ENCODE measurements at places on chromosomes 7 and 10.
A peak's percentile ranks its signal among the peaks of the same experiment; 100 is the strongest.

GRCh38 chr10:126569513-126570244 is 100.8 kb downstream of the C10orf90 start:
- DNase-seq = no peak

DNA sequence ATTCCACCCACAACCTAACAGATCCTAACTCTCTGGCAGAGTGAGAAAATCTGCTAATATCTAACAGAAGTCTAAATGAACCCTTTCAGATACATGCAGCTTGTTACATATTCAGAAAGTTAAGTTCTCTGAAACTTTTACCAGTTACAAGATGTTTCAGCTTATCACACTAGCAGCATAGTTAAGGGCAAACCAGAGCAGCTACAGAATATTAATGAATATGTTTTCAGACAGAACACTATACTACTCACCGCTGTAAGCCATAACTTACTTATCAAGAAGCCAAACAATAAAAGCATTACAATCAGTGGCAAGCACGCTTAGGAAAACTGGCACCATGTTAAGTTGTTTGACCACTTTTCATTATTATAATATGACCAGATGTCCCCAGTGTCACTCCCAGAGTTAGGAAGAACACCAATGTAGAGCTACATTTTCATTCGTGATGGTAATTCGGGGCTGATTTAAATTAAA is 2.7 kb downstream of the ITGB1 start:
- no peak for DNase-seq

DNA sequence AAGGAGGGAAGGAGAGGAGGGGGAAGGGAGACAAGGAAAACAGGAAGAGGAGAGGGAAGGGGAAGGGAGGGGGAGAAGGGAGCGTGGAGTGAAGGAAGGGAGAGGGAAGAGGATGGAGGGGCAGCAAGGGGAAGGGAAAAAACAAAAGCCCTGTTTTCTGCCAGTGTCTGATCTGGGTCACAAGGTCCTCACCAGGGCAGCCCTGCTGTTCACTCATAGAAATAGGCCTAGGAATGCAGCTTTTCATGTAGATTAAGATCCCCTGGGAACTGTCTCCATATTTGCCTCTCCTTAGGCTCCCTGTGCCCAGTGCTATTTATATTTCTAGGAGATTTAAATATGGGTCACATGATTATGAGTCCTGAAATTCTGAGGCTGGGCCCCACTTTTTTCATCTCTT is 790.7 kb downstream of the TNS3 start:
- no peak for DNase-seq

DNA sequence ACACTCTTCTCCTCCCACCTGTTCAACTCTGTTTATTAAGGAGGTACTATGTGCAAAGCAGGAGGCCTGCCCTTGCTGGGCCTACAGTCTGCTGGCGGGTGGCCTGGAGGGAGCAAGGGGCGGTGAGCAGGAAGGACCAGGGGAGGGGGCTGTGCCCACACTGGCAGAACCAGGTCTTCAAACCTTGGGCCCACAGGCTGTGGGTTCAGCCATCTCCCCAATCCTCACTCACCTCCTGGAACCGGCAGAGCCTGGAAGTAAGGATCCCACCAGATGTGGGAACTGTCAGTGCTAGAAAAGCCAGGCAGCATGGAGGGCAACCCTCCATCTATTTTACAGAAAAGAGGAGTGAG is 50.8 kb downstream of the CAMK2B start:
- no peak for DNase-seq

- no peak for DNase-seq
Observed at GRCh38 chr7:38192327-38192726, 14.3 kb downstream of the STARD3NL start.

GRCh38 chr7:604001-604883 is 84.6 kb upstream of the PDGFA start:
- peak; percentile 94 for DNase-seq

- DNase-seq = no peak
Observed at GRCh38 chr10:34116681-34117271, 698.3 kb downstream of the PARD3 start.

DNA sequence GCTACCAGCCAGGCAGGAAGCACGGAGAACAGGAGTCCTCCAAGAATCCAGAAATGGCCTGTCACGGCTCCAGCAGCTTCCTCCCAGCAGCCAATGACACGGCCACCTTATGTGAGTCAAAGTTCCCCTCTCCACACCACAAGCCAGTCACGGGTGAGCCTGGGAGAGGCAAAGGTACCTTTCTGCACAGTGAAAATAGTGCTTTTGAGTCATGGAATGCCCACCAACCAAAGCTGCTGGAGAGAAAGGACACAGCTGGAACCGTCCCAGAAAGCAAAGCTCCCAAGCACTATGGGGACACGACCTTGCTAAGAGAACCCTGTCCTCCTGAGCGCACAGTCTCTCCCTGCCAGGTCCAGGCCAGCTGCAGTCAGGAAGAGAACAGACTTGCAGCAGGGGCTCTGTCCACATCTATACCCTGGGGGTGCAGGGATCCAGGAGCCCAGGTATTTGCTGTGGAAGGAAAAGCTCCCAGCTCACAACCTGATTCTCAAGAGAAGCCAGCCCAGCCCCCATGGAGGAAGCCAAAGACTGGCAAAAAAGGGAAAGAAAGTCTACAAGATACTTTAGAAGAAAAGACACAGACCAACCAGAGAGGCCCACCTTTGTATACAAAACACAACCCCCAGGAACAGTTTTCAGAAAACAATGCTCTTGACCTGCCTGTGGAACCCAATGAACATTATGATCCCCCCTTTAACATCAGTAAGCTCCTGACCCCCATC is 24.4 kb downstream of the C10orf71 start:
- DNase-seq = no peak

DNA sequence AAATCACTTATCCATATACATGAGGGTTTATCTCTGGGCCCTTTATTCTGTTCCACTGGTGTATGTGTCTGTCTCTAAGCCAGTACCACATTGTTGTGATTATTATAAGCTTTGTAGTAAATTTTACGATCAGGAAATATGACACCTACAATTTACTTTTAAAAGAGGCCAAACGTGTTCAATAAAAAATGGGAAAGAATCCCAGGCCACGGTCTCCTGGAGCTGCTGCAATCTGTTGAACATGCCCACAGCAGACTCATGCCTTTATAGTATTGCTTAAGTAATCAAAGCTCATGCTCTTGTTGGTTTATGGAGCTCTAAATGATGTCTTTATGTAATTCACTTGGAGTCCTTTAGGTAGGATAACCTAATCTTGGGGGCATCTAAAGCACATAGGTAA is 273.0 kb downstream of the ZMYND11 start:
- DNase-seq = no peak

Data from stimulated activated CD4-positive, alpha-beta T cell treated with anti-CD3 and anti-CD28 coated beads, Interleukin-4, amount 100 ng/mL, for 1 hour (primary cell).